ENCODE measurements at places on chromosomes 7 and 10. TPM values are rescaled to one million over a fixed set of nuclear protein-coding genes. Genes with fewer than 3 reads are reported as not detected.

- H3K27ac ChIP-seq, result peak overlapping the region; percentile 27
- DNase-seq, result no peak
- no peaks in the 10 kb centered on the region for H3K27me3 ChIP-seq
- H3K4me1 ChIP-seq, result peaks cover 20% of the 10 kb centered on the region
- H3K36me3 ChIP-seq, result peaks cover 17% of the 10 kb centered on the region
- no peak overlapping the region for H3K4me3 ChIP-seq
Measured at GRCh38 chr7:8035647-8036518, 67.3 kb downstream of the GLCCI1 start.

GRCh38 chr7:17523813-17524739, 225.6 kb downstream of the AHR start:
- H3K36me3 ChIP-seq, result no peaks in the 10 kb centered on the region
- H3K27me3 ChIP-seq, result peaks cover 3% of the 10 kb centered on the region
- peaks cover 5% of the 10 kb centered on the region for H3K4me1 ChIP-seq
- no peak for DNase-seq
- no peak overlapping the region for H3K4me3 ChIP-seq

- no peaks in the 10 kb centered on the region for H3K4me1 ChIP-seq
- no peak overlapping the region for H3K27ac ChIP-seq
- peaks cover 24% of the 10 kb centered on the region for H3K36me3 ChIP-seq
- no peak for DNase-seq
- H3K4me3 ChIP-seq, result no peak overlapping the region
- H3K27me3 ChIP-seq, result no peaks in the 10 kb centered on the region
Measured at GRCh38 chr10:18571780-18572179, 79.6 kb downstream of the NSUN6 start.

GRCh38 chr10:76202777-76203176, 771.4 kb downstream of the LRMDA start:
- H3K27ac ChIP-seq, result no peak overlapping the region
- DNase-seq, result no peak
- no peaks in the 10 kb centered on the region for H3K36me3 ChIP-seq

DNA sequence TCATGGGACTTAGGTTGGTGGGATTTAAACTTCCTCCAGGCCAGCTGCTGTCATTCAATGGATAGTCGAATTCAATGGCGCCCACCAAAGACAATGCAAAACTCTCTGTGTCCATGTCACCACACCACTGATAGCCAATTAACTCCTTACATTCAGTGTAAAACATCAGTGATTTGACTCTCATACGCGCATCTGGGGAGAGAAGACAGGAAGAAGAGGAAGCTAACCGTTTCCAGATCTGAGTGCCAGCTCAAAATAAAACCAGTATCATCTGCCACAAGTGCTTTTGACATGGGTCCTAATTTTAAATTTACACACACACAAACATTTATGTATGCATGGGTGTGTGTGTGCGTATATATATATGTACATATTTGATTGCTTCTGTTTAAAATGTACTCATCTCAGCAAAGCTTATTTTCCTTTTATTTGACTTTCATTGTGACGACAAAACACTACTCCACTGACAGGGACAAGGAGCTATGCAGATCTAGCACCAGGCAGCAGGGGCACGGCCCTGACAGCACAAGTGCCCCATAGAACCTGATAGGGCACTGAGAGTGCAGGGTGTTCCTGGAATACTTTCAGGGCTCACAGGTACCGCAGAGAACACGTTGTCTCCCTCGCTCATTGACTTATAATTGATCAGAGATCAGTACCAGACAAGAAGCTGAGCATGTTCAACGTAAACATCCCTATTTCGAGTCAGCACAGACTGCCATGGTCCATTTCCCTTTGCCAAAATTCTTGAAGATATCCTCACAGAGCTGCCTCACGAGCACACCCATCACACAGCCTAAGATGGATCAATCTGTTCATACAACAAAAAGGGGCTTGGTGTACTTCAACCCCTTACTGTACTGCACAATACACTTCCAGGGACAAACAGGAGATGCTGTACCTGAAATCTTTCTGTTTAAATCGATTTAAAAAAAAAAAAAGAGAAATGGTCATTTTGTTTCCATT, 176.1 kb downstream of the COBL start:
- no peaks in the 10 kb centered on the region for H3K27me3 ChIP-seq
- H3K27ac ChIP-seq, result no peak overlapping the region
- DNase-seq, result no peak
- H3K36me3 ChIP-seq, result no peaks in the 10 kb centered on the region
- H3K4me1 ChIP-seq, result peaks cover 3% of the 10 kb centered on the region

DNA sequence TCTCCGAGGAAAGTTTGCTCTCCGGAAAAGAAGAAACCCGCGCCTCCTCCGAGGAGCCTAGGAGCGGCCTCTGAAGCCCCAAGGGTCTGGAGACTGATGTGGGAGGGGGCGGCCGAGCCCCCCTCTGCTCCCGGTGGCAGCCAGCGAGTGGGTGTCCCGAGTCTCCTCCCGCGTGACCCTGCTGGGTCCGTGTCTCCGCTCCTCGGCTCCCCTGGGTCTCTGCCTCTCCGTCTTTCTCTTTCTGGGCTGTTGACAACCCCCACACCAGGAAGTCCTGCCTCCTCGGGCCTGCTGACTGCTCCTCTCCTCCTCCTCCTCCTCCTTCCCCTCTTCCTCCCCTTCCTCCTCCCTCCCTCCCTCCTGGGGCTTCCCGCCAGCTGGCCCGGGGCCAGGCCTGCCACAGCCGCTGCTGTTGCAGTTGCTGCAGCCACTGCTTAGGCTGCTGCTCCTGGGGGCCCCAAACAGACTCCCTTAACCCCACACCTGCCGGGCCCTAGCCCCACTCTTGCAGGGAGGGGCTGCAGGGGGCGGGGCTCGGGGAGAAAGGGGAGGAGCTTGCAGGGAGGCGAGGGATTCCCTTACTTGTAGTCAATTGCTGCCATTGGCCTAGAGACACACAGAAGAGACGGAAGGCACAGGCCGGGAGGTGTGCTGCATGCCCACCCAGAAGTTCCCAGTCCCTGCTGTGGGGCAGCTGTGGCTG, at the start of gene TSC22D4:
TSS of gene TSC22D4 (minus strand) at position 257 of the 703 bp plus-strand sequence. CDS start 1,176 bp downstream, outside the sequence.
- H3K36me3 ChIP-seq, result peaks cover 32% of the 10 kb centered on the region
- H3K4me3 ChIP-seq, result peak within 1 kb of the TSS; percentile 94
- no peaks in the 10 kb centered on the region for H3K27me3 ChIP-seq
- H3K27ac ChIP-seq, result peak within 1 kb of the TSS; percentile 95
- H3K4me1 ChIP-seq, result peaks cover 40% of the 10 kb centered on the region

GRCh38 chr10:45673074-45673648, 589 bp upstream of the ZFAND4 start:
- no peaks in the 10 kb centered on the region for H3K27me3 ChIP-seq
- peak overlapping the region; percentile 69 for H3K27ac ChIP-seq
- H3K4me1 ChIP-seq, result peaks cover 32% of the 10 kb centered on the region
- peaks cover 11% of the 10 kb centered on the region for H3K36me3 ChIP-seq
- H3K4me3 ChIP-seq, result peak overlapping the region; percentile 67

Gene LAMB4
- total RNA-seq, result not detected

Gene PAX4
- total RNA-seq, result not detected

Gene RELN
- not detected for total RNA-seq

Gene ACBD7
- total RNA-seq, result 1.6 TPM

All from activated CD8-positive, alpha-beta T cell treated with anti-CD3 and anti-CD28 coated beads for 36 hours (primary cell).